Right ventricle myocardium inferior (tissue), 1 donor: ENCODE measurements at places on chromosomes 3 and 15. TPM values are rescaled to one million over a fixed set of nuclear protein-coding genes. Genes with fewer than 3 reads are reported as not detected.
A peak's percentile ranks its signal among the peaks of the same experiment; 100 is the strongest.

Gene VGLL3
- 4.5 TPM for total RNA-seq

- no peak for DNase-seq
Observed at GRCh38 chr3:39468108-39468436, 592 bp downstream of the MOBP start.

GRCh38 chr15:48602358-48603122, 43.0 kb downstream of the FBN1 start:
- DNase-seq, result no peak

DNA sequence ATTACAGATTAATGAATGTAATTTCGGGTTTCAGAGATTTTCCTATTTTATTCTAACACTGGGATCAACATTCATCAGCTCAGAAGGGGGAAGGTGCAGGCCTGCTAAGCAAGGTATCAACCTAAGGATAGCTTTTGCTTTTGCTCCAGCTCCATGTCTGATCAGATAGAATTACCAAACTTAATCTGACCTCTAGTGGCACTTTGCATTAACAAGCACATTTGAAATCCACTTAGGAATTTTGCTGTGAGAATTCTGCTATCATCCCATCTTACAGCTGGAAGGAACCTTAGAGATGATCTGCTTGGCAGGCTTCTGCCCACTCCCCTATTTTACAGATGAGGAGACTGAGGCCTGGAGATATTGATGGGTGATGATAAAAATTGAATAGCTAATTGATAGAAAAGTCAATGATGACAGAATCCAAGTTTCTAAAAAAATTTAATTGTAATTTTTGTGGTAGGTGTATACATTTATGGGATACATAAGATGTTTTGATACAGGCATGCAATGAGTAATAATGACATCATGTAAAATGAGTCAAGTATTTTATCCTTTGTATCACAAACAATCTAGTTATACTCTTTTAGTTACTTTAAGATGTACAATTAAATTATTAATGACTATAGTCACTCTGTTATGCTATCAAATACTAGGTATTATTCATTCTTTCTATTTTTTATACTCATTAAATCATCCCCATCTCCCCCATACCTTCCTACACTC, 209.2 kb upstream of the ZPLD1 start:
- no peak for DNase-seq

Gene CLASP2
- total RNA-seq, result 69.4 TPM

DNA sequence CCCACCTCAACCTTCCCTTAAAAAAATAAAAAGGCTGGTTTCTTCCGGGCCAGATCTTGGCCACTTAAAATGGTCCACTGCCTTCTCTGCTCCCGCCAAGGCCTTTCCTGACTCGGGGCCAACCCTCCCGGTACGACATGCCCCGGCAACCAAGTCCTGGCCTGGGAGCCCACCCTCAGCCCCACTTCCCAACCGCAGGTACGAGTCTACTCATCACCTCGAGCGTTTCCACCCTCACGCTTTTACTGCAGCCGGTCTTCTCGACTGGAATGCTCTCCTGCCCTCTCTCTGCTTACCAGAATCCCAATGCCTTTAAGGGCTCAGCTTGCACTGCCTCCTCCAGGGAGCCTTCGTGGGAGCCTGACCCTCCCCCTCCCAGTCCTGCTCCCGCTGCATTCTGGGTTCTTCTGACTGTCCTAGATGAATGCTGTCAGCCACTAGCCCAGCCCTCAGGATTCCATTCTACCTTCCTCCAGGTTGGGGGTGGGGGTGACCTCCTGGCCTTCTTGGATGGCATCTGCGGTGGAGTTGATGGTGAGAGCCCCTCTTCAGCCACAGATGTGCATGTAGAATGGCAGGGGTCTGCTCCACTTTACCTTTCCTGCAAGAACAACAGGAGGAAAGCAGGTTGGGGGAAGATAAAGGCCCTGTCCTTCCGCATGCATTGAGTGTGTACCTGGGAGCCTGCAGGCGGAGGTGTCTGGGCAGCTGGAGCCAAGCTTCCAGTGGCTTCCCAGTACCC, 1.1 kb upstream of the CSRNP1 start:
- no peak for DNase-seq

Gene RTP1
- not detected for total RNA-seq

Gene REC114
- total RNA-seq, result 0.60 TPM

GRCh38 chr3:127406309-127407025, 118.6 kb upstream of the PRR20G start:
- no peak for DNase-seq

DNA sequence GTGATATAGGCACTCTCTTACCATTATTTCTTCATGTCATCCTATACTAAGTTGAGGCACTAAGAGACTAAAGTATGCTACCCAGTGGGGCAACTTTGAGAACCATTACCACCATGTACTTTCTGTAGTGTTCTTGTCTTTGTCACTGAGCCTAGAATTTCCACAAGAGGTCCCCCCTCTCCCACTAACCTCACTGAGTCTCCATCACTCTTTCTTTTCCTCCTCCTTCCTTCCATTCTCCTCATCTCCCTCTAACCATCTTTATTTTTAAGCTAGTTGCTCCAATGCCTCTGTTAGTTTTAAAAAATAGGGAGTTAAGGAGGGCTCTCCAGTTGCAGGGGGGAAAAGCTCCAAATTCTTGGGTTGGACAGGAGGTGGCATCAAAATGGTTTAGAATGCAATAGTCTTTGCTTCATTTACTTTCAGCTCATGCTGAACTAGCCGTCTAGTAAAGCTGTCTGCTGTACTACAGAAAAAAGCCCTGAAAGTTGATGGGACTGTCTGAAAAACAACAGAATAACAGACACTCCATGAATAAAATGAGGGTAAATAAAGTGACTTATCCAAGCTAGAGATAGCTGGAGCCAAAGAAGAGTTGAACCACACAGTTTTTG, 85.1 kb upstream of the MYRIP start:
- DNase-seq, result no peak

DNA sequence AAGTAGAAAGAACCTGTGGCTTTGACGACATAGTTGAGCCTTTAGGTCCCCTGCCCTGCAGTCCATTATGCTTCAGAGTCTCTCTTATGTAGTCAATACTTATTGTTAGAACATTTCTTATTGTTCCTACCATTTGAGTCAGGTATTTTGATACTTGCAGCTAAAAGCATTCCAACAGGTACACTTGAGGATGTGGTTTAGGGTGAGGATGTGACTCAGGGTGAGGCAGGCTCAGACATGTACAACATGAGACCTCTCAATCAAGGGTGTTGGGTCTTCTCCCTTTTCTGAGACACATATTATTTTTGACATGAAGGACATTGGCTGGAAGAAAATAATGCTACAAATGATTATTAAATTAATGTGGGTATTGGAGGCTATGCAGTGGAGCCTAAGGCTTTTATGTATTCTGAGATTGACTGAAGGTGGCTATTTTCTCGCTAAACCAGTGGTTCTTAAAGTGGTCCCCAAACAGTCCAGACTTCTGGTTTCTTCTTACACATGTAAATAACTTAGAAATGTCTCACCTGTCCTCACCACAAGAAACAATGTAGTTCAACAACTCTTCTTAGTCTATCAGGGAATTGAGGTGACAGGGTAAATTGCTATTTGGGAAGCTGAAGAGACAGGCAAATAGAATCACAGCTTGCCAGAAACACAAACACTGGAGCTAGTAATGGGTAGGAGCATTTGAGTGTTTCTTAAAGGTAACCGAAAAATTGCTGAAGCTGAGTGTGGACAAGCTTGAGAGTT, 135.5 kb upstream of the ZPLD1 start:
- no peak for DNase-seq

DNA sequence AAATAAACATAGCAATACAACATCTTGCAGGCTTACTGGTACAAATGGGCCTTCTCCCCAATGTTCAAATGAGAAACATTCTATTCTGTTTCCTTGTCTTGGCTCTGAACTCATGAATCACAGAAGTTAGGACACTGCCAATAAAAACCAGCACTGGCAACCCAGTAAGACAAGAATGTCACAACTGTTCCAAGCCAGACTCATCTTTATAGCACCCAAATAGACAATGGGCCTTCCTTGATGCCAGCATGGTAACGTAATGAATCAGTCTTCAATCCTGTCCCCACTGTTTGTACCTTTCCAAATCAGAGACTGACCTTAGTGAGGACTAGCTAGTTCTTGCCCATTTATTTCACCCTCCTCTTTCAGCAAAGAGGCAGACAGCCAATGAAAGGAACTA, 14.1 kb upstream of the RPS17 start:
- no peak for DNase-seq

- no peak for DNase-seq
Observed at GRCh38 chr15:98835876-98836275, 171.7 kb downstream of the PGPEP1L start.

DNA sequence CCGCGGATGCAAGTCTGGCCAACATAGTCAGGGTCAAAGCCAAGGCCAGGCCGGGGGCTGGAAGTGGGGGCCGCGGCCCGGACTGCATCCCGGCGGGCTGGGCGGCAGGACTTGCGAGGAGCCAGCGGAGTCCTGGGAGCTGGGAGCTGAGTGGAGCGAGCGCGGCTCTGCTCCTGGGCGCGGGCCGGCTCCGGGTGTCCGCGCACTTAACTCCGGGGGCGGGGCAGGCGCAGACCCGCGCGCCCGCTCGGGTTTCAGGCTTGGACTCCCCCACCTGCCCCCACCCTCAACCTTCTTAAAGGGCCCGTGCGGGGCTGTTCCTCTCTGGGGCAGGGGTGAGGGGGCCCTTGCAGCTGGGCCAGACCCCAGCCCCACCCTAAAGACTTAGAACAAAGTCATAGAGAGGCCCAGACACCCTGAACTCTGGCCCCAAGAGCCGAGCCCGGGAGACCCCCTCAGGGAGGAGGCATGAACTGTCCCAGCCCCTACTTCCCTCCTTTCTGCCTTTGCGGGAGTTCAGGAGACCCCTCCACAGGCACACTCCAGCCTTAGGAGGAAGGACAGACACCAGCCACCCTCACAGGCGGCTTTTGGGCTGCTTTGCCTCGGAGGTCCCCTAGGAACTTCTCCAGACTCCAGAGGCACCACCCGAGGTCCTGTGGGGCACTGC, at the start of gene CSPG4:
CSPG4 (minus strand) TSS at position 181 of the 670 bp plus-strand sequence; CDS start at position 88, 93 bp downstream.
- no peak for DNase-seq

GRCh38 chr3:101228441-101228840, 91.9 kb downstream of the IMPG2 start:
- no peak for DNase-seq

Gene SLC6A11
- total RNA-seq, result not detected

Gene FETUB
- not detected for total RNA-seq

Gene RPL4
- total RNA-seq, result 1,478 TPM

DNA sequence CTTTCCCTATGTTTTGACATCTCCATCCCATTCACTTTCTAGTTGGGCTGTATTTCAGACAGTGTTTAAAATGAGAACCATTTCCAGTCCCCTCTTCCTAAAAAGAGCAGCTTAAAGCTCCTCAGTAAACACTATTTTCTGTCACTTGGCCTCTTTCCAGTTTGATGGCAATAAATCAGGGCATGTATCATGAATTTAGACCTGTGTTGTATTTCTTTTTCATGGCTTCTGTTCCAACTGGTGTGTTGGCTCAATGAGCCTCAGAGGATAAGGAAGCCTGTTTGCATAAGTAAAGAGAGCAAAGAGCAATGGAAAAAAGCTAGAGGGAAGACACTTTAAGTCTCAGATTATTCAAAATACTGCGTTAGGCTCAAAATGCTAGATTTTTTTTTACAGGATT, 7.2 kb downstream of the CCDC80 start:
- no peak for DNase-seq

- DNase-seq, result no peak
Observed at GRCh38 chr3:13178107-13178506, 104.9 kb upstream of the IQSEC1 start.

Gene MEGF11
- not detected for total RNA-seq

DNA sequence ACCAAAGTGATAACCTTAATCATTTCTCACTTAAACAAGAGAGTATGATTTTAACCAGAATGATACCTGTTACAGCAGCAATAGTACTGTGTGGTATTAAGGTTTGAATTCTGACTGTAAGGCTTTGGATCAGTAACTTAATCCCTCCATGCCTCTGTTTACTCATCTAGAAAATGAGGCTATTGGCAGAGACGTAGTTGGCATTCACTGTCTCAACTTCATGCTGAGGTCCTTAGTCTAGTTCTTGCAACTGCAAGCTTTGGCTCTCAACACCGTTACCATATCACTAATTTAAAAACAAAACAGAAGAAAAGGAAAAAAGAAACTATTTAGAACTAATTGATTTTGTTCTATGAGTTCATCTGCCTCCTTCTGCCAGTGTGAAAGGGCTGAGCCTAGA, 875.4 kb downstream of the MCTP2 start:
- no peak for DNase-seq

DNA sequence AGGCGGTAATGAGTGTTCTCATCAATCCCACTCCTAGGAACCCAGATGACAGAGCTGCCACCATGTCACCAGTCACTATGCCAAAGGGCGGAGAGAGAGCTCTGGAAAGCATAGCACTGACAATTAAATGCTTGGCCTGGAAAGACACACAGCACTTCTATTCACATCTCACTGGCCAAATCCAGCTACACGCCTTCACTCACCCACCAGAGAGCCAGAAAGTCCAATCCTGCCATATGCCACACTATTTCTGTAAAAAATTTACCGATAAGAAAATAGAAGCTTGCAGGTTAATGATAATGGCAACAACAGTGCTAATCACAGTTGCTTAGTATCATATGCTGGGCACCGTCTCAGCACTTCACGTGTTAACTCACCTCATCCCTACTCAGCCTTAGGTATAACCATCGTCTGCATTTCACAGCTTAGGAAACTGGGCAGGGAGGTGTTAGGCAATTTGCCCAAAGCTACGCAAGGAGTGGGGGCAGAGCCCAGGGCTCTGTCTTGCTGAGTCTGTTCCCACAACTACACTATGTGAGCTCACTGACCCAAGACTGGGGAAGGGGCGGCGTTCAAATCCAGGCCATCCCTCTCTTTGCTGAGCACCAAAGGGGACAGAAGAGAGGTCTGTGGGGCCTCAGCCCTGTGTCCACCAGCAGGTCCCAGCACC, 16.5 kb downstream of the KLHL25 start:
- peak; percentile 27 for DNase-seq

GRCh38 chr3:160668454-160668853, 8.5 kb upstream of the ARL14 start:
- no peak for DNase-seq

Gene GLDN
- 8.4 TPM for total RNA-seq

DNA sequence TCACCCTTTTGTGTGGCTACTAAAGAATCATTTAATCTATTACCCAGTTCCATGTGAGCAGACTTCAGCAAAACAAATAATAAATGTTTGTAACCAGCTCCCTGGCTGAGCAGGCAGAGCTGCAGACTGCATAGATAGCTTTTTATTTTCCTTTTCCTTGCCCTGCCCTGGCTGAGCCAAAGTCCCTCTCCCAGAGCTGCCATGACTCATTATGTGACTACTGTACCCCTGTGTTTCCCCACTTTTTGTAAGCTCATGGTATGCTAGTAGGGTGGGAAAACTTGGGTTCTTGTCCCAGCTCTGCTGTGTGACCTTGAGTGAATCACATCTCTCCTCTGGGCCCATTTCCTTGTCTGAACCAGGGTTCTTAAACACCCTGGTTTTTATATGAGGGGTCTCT, 127.5 kb downstream of the CLSTN2 start:
- DNase-seq, result no peak

- DNase-seq, result no peak
Observed at GRCh38 chr15:85312486-85312885, 67.9 kb upstream of the AKAP13 start.

GRCh38 chr3:129305592-129306091, 27.0 kb downstream of the HMCES start:
- peak; percentile 89 for DNase-seq

- DNase-seq, result no peak
Observed at GRCh38 chr3:85498177-85498576, 539.4 kb downstream of the CADM2 start.
